ENCODE measurements at places on chromosomes 5 and 9. TPM values are rescaled to one million over a fixed set of nuclear protein-coding genes. Genes with fewer than 3 reads are reported as not detected.

The ZFP62 gene
- 49.8 TPM for total RNA-seq

The GMCL2 gene
- total RNA-seq: not detected

GRCh38 chr9:134391319-134392231 lies 65.3 kb downstream of the RXRA start:
- no peak for DNase-seq

DNA sequence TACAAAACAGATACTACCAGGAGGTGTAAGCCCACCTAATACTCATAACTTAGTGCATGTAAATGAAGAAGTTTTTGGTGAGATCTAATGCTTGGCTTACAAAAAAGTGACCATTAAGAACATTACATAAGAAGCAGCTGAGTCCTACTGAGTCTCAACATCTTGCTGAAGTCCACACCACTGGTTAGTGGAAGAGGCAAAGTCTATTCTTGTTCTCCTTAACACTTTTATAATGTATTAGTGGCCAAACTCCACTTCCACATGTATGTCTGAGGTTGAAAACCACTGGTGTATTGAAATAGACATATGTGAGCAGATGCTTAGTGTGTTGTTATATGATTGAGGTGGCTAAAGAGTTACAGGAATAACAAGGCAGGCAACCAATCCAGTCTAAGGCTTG lies 18.9 kb upstream of the GDA start:
- DNase-seq: no peak

GRCh38 chr9:35374436-35374835 lies 115.5 kb upstream of the RUSC2 start:
- DNase-seq: no peak

DNA sequence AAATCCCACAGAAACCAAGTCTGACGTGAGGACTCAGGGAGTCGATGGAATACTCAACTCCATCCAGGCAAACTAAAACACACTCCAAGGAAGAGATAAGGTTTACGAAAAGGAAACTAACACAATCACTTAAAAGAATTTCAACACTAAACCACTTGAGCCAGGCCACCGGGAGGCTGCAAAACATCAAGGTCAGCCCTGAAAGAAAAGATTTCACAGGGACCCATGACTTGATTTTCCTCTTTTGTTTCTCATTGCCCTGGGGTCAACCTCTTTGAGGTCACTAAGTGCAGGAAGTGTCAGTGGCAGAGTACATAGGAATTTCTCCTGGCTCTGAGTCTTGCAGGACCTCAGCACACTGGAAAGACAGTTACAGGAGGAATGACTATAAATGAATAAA lies 77.8 kb upstream of the TARS1 start:
- DNase-seq: no peak

The PCDHB4 gene
- 2.7 TPM for total RNA-seq

DNA sequence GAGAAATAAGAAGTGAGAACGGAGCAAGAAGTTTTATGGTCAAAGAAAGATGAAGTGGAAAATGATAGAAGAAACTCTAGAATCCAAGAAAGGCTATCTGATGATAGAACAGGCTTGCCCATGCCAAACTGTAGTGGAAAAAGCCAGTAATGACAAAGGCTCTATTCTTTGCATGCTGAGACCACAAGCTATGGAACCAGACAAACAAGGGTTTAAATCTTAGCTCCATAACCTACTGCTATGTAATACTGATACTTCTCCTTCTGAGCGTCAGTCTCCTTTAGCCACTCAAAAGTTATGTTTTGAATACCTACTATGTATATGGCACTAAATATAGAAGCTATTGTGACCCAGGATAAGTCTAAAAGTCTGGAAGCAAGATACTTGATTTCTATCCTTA lies 51.2 kb upstream of the TRIM32 start:
- no peak for DNase-seq

The SLC6A19 gene
- 22.2 TPM for total RNA-seq

DNA sequence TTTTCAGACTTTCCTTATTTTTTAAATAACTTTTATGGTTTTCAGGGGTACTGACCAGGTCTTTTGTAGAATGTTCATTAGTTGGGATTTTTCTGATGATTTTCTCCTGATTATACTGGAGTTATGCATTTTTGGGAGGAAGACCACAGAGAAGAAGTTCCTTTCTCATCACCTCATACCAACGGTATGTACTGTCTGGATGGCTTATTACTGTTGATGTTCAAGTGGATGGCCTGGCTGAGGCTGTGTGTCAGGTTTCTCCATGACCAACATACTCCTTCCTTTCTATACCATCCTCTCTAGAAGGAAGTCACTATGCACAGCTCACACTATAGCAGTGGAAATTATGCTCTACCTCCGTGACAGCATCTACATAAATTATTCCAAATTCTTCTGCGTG lies 71.1 kb upstream of the NR3C1 start:
- no peak for DNase-seq

The PLAC8L1 gene
- 0.95 TPM for total RNA-seq

DNA sequence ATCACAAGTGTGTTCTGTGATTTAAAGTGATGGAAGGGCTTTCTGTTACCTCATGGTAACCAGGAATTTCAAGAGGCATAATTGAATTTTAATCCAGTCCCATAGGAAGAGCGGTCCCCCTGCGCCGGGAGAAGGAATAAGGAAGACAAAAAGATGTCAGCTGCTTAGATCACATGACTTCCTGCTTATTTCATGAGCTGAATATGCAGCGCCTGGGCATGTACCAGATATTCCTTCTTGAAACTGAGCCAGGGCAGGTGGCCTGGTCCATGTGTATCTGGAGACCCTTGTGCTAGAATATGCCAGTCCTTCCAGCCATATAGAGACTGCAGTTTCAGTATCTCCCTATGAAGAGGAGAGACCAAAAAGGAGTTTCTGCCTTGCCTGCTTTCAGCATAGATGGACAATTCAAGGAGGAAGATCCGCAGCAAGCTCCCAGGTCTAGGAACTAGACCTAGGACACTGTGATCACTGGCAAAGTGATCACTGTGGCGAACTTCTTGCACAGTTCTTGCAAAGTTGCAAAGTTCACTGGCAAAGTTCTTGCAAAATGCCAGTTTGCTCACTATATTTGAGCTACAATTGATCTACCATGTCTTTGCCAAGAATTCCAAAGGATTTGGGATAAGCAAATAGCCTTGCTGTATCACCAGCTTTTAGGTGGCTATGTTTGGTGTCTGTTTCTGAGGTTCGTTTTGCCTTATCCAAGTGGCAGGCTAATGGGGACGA lies 102.9 kb upstream of the PHYKPL start:
- DNase-seq: no peak

The CPLANE1 gene
- total RNA-seq: 21.4 TPM

- no peak for DNase-seq
Observed at GRCh38 chr5:105726093-105726492, 1944.6 kb downstream of the EFNA5 start.

GRCh38 chr5:60852940-60853339 lies 8.9 kb upstream of the ELOVL7 start:
- no peak for DNase-seq

DNA sequence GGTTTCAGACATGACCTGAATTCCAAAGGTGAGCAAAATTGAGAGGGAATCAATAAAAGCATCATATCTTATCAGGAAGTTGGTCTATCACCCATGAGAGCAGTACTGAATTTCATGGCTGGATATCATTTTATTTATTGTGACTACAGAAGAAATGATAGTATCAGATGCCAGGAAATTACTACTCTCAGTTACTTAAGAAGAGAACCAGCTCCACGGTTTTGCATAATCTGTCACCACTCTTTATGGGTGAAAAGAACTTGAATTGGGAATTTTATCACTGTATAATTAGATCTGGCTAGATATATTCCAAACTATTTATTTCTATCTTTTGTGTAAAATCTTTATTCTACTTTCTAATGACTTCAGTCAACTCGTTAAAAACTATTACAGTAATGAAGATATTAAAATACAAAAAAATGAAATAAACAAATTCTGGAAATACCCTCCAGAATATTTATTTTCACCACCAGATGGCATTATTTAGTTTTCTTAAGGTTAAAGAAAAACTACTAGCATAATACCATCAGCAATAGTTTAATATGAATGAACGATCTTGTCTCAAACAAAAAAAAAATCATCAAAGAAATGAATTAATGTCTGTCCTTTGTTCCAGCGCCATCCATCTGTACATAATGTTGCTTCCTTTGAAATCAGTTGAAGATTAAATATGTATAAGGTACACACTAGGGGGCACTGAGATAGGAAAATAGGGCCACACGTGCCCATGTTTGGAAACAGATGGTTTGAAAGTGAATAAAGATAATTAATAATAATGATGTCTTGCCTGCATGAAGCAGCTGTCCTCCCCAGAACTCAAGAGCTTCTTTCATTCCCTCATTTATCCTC lies 84.7 kb upstream of the SLCO6A1 start:
- no peak for DNase-seq

GRCh38 chr5:117982691-117983090 lies 1005.7 kb downstream of the DTWD2 start:
- no peak for DNase-seq

GRCh38 chr9:136926749-136927148 lies 17.8 kb downstream of the FBXW5 start:
- no peak for DNase-seq

DNA sequence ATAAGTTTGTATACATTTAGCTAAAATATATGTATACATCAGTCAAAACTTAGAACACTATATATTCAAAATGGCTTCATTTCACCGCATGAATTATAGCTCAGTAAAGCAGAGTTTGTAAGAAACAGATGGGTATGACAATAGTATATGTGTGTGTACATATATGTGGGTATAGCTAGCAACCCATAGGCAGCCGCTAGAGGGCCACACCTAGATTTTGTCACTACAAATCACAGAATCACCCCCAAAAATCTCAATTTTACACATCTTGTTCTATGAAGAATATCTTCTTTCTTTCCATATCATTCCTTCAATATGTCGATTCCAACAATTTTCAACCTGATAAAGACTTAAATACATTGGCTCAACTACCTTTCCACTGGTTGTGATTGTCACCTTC lies 357.8 kb upstream of the CCNG1 start:
- no peak for DNase-seq

DNA sequence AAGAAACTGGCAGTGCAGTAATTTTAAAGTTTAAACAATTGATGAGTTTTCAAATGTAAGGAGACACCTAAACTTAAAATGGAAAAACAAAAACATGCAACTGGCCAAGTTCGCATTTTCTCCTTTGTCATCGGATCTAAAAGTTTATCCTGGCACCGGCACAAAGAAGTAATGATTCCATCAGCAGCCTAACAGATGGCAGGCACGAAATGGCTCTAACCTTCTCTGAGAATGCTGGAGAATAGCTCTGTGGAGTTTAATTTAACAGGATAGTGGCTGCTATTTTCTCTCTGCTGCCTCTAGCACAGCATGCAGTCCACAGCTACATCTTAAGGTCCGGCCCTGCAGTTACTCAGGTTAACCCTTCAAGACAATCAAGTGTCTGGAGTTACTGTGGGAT lies 82.2 kb downstream of the PRELID2 start:
- no peak for DNase-seq

DNA sequence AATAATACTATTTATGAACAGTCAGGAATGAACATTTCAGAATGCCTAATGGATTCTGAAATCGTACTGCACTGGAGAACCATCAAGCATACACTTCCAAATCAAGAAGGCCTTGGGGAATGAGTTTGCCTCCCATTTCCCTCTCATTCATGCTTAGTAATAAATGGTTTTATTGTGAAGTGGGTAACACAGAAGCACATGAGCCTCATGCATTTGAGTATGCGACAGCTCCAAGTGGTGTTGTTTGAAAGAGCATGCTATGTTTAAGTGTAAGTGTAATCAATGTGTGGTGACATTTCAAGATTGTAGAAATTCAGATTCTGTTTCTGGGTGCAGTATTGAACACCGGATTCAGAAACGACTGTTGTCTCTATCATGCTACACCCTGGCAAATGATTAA lies 60.0 kb downstream of the SGCD start:
- DNase-seq: no peak

- DNase-seq: no peak
Observed at GRCh38 chr5:79503794-79504495, 10.0 kb downstream of the HOMER1 start.

The ZSWIM6 gene
- total RNA-seq: 22.4 TPM

GRCh38 chr5:38134810-38135209 lies 123.5 kb upstream of the EGFLAM start:
- DNase-seq: no peak

The ENHO gene
- 0.95 TPM for total RNA-seq

The PCDH12 gene
- not detected for total RNA-seq

- no peak for DNase-seq
Observed at GRCh38 chr9:123745451-123745850, 184.5 kb downstream of the DENND1A start.

GRCh38 chr5:7871653-7872052 lies 2.7 kb downstream of the MTRR start:
- DNase-seq: no peak

GRCh38 chr9:112764344-112764743 lies 13.8 kb downstream of the SNX30 start:
- DNase-seq: no peak

DNA sequence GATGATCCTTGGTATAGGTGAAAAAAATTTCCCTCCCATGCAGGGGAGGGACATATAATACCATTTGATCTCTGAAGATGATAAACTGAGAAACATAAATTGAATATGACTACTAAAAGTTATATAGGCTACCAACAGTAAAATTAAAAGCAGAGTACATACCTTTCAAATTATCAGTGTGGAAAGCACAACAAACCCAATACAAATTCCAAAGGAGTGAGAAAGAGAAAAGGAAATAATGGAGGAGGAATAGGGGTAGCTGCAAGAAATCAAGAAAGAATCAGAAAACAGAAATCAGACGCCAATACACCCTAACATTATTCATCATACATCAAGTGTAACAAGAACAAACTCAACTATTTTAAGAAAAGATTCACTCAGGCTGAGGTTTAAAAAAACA lies 17.7 kb downstream of the GNAQ start:
- no peak for DNase-seq

DNA sequence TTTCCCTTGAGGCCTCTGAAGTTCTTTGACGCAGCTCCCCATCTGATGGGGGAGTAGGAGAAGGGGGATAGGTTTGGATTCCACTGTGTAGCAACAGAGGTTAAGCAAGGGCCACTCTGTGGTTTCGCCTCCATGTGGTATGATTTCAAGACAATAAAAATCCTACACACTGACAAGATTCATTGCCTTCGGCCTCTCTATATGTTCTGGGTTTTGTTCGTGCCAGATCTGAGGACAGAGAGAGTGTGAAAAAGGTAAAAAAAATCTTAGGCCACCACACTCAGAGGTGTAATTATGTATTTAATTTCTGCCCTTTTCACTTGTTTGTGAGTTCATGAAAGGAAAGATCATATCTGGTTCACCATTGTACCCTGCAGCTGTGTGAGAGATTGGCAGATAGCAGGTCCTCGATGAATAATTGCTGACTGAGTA lies 715.2 kb upstream of the ZNF608 start:
- no peak for DNase-seq

The IL13 gene
- total RNA-seq: not detected

The NR2F1-AS1 gene
- total RNA-seq: 1.8 TPM

The SPATA31C1 gene
- 0.07 TPM for total RNA-seq

- DNase-seq: no peak
Observed at GRCh38 chr5:159923008-159923407, 6.7 kb downstream of the ADRA1B start.

GRCh38 chr5:116444373-116445295 lies 130.0 kb downstream of the SEMA6A start:
- DNase-seq: no peak

- DNase-seq: no peak
Observed at GRCh38 chr9:95762322-95762721, 113.2 kb upstream of the ERCC6L2 start.

The TYRP1 gene
- 86.2 TPM for total RNA-seq
